ENCODE measurements at places on chromosomes 7 and 10. TPM values are rescaled to one million over a fixed set of nuclear protein-coding genes. Genes with fewer than 3 reads are reported as not detected.
A peak's percentile ranks its signal among the peaks of the same experiment; 100 is the strongest.

DNA2 gene
- 33.4 TPM for total RNA-seq

UCN3 gene
- total RNA-seq = not detected

APBB1IP gene
- total RNA-seq = 44.1 TPM

PRRT4 gene
- total RNA-seq = 0.70 TPM

DNA sequence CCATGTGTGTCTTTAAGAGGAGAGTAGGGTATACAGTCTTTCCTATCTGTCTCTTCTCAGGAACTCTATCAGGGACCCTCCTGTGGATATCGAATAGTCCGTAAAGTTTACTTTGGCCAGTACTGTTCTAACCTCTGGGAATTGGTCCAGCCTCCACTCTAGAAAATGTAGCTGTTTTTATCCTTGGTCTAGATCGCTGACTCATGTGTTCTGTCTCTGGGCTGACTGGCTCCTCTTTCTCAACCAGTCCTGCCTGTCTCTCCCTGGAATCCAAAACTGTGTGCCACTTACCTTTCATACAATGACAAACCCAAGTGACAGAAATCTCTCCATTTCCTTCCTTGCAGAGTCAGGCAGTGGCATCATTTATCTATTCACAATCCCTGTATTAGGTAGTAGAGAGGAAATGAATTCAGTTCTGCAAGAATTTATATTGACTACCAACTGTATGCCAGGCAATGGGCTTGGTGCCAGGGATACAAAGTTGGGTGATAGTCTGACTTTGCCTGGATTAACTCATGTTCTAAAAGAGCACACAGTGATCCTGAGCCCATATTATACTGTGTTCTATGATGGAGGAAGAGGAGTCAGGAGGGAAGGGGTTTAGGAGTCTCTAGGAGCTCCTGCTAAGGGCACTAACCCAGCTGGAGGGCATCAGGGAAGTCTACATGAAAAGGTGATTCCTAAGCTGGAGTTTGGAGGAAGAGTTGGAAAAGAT, 232.7 kb downstream of the LRMDA start:
- DNase-seq = no peak

DNA sequence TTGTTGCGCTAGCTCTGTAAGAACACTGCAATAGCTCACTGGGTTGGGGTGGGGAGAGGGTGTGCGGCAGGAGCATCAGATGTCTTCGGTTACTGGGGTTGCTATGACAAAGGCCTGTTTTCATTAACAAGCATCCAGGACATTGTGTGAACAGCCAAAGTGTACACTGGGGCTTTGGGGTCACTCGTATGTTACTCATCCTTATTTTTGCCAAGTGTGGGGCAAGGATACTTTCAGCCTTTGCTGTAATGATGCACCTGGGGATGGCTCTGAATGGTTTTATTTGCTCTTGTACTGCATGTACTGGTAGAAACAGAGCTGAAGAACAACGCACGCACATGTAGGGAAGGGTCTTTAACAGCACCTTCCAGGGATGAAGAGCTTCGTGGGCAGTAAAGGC, 73.0 kb upstream of the AFAP1L2 start:
- DNase-seq = no peak

- peak; percentile 62 for DNase-seq
These were observed at the start of gene AKR1B15 for GRCh38 chr7:134548877-134549276. AKR1B15 (plus strand) TSS chr7:134549110; CDS start chr7:134564620, 15,510 bp downstream.

DNA sequence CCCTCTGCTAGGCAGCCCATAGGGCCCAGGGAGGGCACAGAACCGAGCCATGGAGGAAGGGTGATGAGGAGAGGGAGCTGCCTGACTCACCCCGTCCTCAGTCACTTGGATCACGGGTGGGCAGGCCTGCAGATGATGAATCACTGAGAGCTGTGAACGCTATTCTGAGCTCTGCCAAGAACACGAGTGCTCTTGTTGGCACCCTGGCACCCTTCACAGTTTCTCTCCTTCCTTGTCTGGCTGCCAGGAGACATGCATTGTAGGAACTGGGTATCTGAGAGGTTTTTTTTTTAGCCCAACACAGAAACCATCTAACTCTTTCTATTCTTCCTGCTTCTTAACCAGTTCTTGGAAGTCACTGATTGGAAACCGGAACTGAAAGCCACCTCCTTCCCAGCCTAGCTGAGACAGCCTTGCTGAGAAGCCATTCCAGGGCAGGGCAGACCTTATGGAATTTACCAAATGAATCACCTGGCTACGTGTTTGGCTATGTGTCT, 82.1 kb downstream of the SLC37A3 start:
- DNase-seq = peak; percentile 25

GRCh38 chr7:120780938-120781337, 77.0 kb downstream of the TSPAN12 start:
- no peak for DNase-seq

DNA sequence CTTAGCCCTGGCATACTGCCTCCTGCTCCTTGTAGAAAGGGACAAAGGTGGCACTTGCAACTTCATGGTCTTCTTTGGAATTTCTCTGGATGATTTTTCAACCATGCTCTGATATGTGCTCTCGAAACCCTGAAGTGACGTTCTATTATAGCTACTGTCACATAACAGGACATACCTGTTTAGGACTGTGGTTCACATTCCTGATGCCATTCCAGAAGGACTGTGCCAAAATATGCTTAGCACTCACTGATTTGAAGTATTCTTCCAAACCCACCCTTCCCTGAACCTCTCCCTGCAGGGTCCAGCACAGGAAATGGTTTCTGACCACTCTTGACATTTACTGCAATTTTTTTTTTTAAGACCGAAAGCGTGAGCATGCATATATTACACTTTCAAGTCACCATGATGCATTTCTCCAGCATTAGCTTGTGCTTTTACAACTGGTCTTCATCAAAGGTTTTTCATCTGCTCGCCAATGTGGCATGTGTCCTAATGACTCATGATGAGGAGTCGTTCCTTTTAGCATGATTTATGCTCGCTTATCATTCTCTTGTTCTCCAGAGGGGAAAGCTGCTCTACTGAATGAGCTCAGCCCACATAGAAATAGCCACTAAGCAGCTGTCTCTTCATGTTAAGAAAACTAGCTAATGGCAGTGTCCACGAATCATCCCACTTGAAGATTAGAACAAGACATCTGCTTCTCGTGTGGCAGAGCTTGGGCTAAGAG, 135.2 kb downstream of the ADAM12 start:
- no peak for DNase-seq

- peak; percentile 86 for DNase-seq
These were observed 1.4 kb upstream of the LCOR start for GRCh38 chr10:96830511-96831199.

- DNase-seq = no peak
These were observed 22.7 kb downstream of the ZNF22 start for GRCh38 chr10:45023426-45023825.

GRCh38 chr10:52146766-52147165, 167.3 kb upstream of the DKK1 start:
- no peak for DNase-seq

DNA sequence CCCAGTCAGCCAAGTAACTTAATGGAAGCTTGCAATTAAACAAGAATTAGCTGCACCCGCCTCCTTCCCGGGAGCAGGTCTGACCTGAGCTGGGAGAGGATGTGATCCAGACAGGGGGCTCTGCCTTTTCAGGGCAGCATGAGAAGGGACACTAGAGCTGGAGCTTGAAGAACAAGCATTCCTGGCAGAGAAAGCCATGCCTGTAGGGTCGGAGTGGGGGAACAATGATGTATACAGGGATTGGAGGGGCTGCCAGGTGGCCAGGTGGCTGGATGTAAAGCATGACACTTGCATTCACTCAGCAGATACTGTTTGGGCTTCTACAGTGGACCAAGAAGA, 112.5 kb downstream of the GRK5 start:
- DNase-seq = no peak

GRCh38 chr10:4343873-4344272, 482.1 kb upstream of the AKR1E2 start:
- DNase-seq = no peak

- DNase-seq = no peak
These were observed 6.8 kb upstream of the CDK6 start for GRCh38 chr7:92843034-92843760.

DNA sequence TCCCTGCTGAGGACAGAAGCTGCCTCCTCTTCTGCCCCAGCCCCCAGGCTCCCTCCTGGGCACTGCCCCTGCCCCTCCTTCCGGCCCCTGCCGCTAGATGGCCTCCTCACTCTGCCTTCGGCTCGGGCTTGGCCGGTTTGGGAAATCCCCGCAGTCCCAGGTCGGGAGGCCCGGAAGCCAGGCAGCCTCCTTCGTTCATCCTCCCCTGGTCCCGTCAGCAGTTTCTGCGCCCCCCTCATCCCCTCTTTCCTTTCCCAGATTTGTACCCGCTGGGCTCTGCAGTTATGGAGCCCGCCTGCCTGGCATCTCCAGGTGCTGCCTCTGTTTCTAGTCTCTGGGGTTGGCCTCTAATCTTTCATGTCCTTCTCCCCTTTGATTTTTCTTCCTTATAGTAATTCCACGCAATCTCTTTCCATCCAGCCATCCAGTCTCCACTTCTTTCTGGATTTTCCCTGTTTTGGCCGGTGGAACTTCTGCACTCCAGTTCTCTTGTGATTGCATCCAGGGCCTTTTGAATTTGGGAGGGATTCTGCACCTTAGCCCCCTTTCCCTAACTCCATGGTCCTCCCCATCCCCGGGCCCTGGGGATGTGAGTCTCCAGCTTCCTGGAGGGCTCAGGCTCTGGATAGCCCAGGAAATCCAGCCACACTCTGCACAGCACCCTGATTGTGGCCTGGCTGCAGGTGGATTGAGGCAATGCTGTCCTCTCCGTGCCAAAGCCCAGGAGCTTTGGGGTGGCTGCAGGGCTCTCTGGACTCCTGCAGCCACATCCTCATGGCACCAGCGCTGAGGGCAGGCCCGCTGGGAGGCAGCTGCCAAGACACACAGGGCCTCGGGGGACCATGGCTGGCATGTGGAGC, 3.3 kb upstream of the SHH start:
- peak; percentile 79 for DNase-seq

DNA sequence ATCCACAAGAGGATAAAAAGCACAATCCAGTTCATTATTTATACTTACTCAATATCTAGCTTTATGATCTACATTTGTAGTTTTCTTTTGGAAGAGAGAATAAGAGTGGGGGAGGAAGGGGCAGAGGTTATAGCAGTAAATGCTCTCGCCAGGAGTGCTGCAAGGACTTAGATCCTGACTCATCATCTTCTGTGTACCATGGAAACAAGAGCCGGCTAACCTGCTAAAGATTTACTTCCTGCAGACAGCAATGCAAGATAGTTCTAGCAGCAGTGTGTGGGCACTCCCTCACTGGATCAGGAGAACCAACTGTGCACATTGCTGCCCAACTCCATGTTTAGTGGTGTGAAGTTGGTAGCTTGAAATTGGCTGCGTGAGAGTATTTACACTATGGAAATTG, 47.7 kb upstream of the TRIL start:
- no peak for DNase-seq

DNA sequence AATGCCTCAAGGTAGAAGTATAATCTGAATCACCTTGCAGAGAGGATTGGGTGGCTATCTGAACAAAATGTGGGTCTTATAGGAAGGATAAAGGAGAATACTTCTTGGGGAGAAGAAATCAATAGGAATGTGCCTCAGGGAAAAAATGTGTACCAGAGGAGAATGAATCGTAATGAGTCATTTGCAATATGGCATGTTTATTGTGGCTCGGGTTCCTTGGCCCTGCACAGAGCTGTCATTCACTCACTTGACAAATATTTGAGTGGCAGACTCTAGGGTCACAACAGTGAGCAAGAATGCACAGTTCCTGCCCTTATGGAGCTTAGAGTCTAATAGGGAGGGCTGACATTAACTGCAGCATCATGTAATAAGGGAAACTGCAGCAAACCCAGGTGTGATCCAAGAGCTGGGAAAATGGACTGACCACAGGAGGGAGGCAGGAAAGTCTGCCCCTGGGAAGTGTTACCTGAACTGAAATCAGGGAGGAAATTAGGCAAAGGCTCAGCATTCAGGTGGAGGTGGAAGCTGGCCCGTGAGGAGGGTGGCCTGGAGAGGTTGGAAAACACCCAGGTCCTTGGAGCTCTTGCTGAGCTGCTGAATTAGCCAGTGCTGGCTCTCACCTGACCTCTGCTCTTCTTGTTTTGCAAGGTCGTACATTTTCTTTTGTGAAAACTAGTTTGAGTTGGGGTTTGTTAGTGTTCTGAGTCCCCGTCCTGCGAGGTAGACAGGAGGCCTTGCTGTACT, 203.9 kb downstream of the FRMD4A start:
- DNase-seq = no peak

DNA sequence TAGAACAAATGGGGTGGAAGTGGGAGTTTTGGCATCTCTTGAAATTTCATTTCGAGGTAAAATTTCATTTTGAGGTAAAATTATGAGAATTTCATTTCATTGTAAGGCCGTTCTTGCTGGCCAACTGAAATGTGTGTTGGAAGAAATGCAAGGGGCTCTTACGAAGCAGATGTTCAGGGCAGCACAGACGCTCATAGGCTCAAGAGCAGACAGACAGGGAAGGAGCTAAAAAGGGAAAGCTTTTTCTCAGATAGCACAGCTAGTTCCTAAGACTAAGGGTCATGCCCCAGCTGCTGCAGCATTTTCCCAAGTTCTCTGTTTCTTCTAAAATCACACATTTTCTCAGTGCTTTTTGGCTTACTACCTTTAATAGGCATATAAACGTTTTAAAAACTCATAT, 65.1 kb upstream of the SFMBT2 start:
- DNase-seq = no peak

GRCh38 chr10:121485436-121486139, 112.7 kb downstream of the FGFR2 start:
- no peak for DNase-seq

DNA sequence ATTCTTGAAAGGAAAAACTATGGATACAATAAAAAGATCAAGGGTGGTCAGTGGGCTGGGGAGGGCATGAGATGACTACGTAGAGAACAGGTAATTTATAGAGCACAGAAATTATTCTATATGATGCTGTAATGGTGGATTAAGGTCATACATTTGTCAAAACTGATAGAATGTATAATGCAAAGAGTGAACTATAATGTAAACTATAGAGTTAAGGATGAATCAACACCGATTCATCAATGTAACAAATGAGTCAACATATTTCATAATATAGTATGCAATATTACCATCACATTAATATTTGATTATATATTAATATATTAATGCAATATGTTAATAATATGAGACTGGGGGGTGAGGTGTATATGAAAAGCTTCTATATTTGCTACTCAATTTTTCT, 555.6 kb upstream of the POT1 start:
- DNase-seq = no peak

GRCh38 chr10:77498829-77499228, 138.8 kb downstream of the KCNMA1 start:
- no peak for DNase-seq

DNA sequence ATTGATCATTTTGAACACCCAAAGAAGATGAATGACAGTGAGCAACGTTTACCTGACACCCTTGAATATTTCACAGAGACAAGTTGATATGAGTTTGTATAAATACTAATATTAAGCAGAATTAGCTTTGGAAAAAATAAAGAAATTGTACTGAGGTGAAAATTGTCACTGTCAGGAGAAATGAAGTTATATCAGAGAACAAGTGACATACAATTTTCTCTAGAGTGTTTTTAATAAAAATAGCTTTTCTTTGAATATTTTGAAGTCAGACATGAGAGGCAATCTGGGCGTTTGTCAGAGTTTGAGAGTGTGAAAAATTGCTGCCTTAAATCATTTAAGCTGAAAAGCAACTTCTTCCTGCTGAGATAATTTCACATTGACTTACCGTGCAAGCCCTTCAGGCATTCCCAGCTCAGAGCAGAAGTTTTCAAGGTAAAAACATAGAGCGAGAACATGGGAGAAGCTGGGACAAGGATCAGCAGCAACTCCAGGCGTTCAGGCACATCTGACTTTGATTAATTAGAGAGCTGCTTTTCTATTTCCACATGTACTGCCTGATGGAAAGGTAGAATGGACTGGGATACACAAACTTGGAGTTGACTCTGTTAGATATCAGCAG, 535.9 kb downstream of the TFEC start:
- no peak for DNase-seq

Data from activated T-cell treated with anti-CD3 and anti-CD28 coated beads, Interleukin-2, amount 50 U/mL, for 72 hours (primary cell).